Stimulated activated CD8-positive, alpha-beta memory T cell treated with anti-CD3 and anti-CD28 coated beads, Interleukin-4, amount 100 ng/mL, for 4 hours (primary cell): ENCODE measurements at places on chromosomes 4 and X.

DNA sequence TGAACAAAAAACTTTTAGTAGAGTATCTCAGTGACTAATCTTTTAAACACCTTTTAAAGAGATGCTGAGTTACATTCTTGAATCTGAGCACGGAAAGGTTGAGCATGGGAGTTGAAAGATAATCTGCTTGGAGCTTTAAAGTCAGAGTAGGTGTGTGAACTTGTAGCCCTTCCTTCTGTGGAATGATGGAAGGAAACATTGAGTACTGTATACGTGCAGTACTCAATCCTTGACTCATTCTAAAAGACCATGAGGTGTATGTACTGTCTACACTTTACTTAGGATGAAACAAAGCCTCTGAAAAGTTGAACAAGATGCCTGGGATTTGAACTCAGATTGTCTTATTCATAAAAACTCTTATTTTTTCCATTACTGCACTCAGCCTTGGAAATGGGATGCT, 3.4 kb downstream of the ENOPH1 start:
- no peak for DNase-seq

DNA sequence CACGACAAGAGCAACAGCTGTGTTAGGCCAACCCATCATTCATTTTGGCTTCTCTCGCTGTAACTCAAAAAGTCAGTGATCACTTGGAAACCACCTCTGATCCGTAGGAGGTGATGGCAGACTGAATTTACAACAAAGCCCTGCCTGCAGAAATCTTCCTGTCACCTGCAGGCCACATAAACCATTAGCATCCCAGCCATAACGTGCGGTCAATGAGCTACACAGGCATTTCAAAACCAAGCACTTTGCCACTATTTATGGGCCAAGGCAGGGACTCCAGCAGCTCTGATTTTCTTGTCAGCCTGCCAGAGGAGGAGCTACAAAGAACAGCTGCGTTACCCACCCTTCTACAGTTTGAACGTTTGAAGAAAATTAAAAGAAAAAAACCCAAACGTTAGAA, 228.1 kb upstream of the PPARGC1A start:
- DNase-seq, result no peak

- DNase-seq, result no peak
Measured at GRCh38 chrX:118779581-118779980, 44.0 kb upstream of the ZCCHC12 start.

DNA sequence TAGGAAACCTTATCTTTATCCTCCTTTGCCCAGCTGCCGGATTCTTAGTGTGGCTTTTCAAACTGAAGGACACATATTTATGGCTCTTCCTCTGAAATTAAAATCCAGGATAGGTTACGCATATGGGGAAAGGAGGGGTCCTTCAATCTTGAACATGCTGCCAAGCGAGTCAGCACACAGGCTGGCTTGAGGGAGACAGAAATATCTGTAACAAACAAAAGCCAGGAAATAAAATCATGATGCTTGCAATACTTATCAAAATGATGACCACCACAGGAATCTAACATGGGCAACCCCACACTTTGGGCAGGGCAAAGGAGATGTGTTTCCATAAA, 196.4 kb upstream of the LDB2 start:
- DNase-seq, result no peak

- DNase-seq, result no peak
Measured at GRCh38 chr4:32268863-32269262, 1548.7 kb downstream of the PCDH7 start.

DNA sequence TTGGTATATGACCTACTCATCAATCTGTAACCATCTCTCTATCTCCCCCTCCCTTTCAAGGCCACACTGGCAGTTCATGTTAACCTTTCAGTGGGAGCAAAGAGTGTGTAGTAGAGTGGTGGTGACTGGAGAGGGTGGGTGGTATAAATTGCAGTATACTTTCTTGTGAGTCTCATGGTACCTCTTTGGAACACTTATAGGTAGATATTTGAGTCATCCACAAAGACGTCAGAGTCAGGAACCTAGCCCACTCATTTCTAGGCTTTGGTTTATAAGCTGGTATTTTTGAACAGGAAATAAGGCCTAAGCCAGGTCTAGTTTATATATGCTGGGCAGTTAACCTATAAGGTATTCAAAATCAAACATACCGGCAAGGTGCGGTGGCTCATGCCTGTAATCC, 36.3 kb downstream of the RLIM start:
- no peak for DNase-seq

- DNase-seq, result no peak
Measured at GRCh38 chr4:81737865-81738559, 266.3 kb upstream of the RASGEF1B start.

DNA sequence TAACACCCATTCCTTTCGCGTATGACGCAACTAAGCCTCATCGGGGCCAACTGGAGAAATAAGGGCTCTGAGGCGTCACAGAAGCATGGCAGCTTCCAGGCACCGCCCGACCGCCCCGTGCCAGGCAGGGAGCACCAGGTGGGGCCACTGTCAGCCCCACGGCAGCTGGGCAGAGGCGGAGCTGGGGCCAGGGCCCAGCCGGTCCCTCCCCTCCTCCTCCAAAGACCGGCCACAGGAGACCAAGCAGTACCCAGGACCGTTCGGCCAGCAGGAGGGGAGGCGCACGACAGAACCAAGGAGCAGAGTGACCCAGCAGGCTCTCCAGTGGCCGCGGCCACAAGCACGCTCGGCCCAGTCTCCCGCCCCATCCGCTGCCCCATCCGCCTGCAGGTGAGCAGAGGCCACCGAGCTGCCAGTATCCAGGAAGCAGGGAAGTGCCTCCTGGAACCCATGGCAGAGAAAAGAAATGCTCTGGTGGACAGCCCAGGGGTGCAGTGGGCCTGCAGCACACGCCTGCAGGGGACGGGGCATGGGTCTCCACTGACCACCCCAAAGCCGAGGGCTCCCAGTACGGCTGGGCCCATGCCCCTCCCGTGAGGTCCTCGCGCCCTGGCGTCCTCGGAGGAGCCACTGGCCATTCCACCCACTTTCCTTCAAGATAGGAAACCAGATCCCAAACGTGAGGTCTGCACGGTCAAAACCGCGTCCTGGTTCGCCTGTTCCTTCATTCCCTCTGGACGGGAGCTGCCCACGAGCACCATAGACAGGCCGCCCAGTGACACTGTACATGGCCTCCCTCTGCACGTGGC, 9.6 kb downstream of the CTBP1 start:
- no peak for DNase-seq

DNA sequence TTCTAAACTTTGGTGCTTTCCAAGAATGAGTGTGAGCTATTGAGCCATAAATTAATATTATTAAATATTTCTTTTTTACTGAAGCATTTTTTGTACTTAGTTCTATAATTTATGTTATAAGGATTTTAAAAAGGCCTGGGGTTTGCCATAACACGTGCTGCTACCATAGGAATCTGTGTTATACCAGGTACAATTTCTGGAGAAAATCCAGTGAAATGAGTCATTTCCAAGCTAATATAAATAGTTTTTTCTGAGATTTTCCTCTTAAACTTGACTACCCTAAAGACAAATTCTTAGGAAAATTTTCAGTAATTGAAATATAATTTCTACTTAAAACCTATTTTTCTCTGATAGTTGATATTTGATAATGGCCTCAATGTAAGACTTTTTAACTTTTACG, 130.8 kb downstream of the TLL1 start:
- DNase-seq, result no peak

DNA sequence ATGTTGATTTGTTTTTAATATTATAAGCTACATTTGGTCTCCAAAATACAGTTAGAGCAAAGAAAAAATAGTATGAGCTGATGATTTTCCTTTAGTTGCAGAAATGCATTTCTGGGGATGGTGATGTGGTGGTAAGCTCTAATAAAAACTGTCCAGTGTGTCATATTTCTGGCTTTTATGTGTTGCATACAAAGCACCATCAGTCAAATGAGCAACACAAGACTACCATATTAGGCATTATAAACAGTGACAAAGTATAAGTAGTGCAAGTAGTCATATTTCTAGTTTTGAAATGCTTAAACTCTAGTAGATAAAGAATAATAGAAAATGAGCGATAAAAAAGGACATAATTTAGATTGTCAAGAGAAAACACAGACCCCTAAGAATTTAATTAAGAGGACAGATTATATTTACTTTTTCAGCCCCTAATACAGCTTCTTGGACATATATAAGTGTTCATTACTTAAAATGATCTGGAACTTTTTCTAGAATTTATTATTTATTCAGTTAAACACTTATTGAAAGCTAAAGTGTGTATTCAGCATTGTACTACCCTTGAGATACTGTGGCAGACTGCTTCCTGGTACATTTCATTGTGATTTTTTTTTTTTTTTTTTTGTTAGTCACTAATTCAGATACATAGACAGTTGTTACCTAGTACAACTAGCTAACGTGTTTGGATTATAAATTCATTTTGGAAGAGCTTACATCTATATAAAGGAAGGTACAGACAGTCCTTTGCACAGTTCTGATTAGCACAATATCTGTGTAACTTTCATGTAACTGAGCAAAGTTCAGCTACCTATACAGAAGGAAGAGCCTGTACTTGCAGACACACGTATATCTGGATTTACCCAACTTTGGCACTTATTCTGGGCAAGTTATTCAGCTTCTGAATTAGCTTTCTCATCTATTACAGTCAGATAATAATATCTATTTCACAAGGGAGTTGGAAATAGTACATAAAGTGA, 22.3 kb downstream of the RAP1GDS1 start:
- DNase-seq, result no peak
